ENCODE measurements at places on chromosomes 4 and X. TPM values are rescaled to one million over a fixed set of nuclear protein-coding genes. Genes with fewer than 3 reads are reported as not detected.

Gene PCDH19
- 0.02 TPM for total RNA-seq

Gene CT47C1
- not detected for total RNA-seq

Gene CHIC1
- 8.5 TPM for total RNA-seq

Gene MTMR1
- 49.1 TPM for total RNA-seq

Gene AMBN
- total RNA-seq: not detected

DNA sequence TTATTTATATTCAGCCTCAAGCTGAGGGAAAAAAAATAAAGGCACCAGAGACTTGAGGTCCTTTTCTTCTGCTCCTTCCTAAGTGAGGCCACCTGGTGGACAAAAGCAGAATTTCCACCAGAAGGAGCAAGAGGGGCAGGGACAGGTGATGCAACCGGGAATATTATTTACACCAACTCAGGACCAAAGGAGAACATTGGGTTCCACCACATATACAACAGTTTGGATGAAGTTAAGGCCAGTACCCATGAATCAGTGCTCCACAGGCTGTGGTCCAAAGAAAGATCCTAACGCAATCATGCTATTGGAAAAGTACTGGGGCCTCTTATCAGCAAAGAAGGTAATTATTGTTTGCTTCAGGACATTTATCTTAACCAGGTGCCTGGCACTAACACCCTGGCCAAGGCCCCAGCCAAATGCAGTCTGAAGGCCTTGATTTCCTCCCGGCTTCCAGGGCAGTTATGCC lies 57.4 kb downstream of the TSC22D3 start:
- DNase-seq: peak; percentile 82

DNA sequence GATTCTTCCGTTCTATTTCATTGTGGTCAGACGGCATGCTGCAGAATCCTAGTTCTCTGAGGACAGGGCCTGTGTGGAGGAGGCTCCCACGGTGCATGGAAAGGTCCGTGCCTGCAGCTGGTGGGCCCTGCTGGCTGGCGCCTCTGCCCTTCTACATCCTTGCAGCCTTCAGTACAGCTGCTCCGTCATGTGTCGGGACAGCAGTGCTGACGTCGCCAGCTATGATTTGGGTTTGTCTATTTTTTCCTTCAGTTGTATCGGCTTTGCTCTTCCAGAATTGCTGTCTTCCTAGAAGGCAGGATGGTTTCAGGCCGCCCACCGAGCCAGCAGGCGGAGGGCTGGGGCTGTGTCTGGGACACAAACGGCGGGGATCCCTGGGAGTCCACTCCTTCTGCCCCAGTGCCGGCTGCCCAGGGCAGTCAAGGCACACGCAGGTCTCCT lies 32.1 kb upstream of the CPLX1 start:
- no peak for DNase-seq

DNA sequence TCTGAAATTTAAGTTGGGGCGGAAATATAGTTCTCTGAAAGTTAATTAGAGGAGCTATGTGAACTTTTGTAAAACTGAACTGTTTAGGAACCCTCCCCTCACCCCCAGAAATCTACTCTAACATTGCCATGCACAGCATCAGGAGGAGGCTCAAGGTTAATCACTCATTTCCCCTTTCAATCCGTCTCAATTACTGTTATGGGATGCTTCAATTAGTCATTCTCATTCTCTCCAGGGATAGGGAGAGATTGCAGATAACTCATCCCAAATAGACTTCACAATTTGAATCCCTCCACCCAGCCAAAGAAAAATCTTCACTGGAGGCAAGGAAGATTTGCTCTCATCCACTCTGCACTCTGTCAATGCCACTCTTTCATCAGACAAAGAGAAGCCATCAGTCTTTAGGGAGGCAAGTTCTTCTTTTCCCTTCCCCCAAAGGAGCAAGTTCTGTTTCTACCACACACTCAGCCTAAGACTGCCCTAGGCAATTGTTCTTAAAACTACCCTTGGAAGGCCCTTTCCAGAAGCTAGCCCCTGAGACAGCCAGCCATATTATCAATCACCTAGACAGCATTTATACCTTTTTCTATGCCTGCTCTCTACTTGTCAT lies 140.4 kb downstream of the SLC10A7 start:
- no peak for DNase-seq

DNA sequence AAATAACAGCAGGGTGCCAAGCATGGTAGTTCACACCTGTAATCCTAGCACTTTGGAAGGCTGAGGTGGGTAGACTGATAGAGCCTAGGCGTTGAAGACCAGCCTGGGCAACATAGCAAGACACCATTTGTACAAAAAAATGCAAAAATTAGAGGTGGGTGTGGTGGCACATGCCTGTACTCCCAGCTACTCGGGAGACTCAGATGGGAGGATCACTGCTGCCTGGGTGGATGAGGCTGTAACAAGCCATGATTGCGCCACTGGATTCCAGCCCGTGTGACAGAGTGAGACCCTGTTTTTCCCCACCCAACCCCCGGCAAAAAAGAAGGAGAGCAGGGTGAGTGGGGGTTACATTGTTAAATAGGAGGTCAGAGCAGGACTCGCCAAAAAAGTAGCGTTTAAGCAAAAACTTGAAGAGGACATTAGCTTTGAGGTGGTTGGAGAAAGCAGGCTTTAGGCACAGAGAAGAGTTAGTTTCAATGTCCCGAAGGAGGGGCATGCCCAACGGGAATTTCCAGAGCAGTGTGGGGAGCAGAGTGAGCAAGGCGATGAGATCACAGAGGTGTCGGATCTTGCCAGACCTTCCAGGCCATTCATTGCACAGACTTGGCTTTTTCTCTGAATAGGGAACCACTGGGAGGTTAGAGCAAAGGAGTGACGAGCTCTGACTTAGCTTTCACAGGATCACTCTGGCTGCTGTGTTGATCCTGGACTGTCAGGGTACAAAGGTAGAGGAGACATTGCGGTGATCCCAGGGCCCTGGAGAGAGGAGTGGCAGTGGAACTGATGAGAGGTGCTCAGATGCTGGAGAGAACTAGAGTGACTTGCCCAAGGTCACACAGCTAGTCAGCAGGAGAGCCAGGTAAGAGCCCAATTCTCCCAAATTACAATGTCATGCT lies 70.6 kb downstream of the TRAPPC11 start:
- DNase-seq: no peak

GRCh38 chr4:77240469-77241066 lies 83.6 kb downstream of the CCNG2 start:
- peak; percentile 75 for DNase-seq

DNA sequence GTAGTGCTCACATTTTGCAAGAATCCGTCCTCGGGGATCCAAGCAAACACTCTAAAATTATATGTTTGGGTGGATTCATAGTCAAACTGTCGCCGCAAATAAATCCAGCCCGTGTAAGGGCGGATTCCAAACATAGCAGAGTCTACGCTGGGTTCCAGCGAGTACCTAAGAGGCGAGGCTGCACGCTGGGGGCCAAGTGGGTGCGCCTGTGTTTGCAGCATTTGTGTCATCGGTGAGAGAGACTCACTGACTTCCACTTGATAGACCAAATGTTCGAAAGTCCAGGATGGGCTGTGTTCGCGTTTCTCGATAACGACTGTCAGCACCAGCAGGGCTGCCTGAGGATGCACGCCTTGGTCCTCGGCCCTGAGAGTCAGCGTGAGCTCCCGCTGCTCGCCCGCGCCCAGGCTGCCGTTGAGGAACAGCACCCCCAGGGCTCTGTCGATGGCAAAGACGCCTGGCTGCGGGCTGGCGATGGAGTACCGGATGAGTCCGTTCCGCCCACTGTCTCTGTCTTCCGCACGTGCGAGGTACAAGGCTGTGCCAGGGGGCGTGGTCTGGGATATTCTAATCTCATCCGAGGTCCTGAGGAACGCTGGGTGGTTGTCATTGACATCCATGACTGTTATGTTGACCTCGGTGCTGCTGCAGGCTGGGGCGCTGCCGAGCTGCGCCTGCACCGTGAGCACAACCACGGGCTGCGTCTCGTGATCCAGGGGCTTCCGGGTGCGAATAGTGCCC lies 158.7 kb downstream of the DCHS2 start:
- DNase-seq: no peak

DNA sequence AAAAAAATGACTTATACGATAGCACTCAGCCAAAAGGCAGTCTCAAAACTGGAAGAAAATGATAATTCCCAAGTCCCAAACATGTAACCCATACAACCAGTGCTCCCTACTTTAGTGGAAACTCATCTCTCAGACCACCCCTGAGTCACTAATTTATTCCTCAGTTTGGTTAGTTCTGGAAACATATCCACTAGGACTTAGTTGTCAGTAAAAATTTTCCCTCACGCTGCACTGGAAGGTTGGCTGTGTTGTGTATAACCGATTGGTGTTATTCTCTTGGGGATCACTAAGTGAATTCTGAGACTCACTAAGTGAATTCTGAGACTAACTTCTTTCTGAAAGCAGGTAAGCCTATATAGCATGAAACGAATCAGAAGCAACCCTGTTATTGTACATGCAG lies 48.5 kb upstream of the GAB1 start:
- DNase-seq: no peak

- DNase-seq: no peak
Observed at GRCh38 chr4:5707778-5708448, 446 bp downstream of the EVC2 start.

DNA sequence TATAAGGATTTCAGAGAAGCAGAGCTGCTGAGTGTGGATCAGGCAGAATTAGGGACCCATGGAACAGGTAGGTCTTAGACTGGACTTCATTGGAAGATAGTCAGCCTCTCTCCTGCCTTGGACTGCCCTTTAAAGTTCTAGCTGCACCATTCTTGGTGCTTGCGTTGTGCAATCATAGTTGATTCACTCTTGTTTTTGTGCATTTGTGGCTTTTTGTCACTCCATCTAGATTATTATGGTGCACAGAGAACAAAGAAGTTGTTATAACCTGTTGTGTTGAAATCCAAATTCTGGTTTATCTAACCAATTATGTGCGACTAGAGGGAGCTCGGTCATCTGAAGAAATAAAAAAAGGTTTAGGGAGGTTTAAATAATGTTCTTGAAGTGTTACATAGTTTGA lies 59.3 kb downstream of the JADE1 start:
- no peak for DNase-seq

GRCh38 chrX:49147936-49148335 lies 14.6 kb upstream of the MAGIX start:
- no peak for DNase-seq

- DNase-seq: no peak
Observed at GRCh38 chrX:46715530-46715929, 43.4 kb downstream of the SLC9A7 start.

DNA sequence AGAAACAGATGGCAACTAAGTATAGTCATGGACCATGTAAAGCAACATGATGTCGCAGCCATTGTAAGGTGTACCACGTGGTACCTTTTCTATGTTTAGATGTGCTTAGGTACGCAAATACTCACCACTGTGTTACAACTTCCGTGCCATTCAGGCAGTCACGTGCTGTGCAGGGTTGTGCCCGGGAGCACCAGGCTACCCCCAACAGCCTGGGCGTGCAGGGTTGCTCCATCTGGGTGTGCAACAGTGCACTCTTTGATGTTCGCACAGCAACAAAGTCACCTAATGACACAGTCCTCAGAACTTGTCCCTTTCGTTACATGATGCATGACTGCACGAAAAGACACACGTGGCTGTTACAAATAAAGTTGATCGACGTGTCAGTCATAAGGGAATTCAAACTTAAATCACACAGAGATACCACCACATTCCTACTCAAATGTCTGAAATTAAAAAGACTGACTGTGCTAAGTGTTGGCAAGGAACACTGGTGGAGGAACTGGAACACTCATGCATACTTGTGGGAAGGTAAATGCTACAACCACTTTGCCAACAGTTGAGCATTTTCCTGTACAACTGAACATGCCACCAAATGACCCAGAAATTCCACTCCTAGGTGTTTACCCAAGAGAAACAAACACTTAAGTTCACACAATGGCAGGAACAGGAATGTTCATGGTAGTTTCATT lies 24.3 kb downstream of the CPLX1 start:
- no peak for DNase-seq

- no peak for DNase-seq
Observed at GRCh38 chr4:124018383-124019317, 622.1 kb downstream of the SPRY1 start.

GRCh38 chrX:132652871-132653270 lies 164.0 kb upstream of the MBNL3 start:
- DNase-seq: no peak

DNA sequence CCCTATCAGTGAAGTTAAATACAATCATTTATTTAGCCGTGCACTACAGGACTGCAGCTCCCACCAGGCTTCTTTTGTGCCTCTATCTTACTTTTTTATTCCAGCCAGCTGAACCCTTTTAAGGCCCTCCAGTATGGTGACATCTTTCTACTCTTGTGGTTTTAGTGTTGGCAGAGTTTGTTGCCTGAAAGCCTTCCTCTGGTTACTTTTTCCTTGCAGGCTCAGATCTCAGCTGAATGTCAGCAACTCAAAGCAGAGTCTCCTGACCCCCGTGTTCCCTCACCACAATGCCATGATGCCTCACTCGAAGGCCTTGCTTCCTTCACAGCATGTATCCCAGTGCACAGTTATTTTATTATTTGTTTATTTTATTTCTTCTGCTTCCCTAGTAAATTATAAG lies 818.9 kb upstream of the LCORL start:
- no peak for DNase-seq

GRCh38 chrX:12949927-12950656 lies 24.8 kb upstream of the TMSB4X start:
- DNase-seq: peak; percentile 75

GRCh38 chrX:39899856-39900776 lies 197.6 kb downstream of the BCOR start:
- DNase-seq: no peak

DNA sequence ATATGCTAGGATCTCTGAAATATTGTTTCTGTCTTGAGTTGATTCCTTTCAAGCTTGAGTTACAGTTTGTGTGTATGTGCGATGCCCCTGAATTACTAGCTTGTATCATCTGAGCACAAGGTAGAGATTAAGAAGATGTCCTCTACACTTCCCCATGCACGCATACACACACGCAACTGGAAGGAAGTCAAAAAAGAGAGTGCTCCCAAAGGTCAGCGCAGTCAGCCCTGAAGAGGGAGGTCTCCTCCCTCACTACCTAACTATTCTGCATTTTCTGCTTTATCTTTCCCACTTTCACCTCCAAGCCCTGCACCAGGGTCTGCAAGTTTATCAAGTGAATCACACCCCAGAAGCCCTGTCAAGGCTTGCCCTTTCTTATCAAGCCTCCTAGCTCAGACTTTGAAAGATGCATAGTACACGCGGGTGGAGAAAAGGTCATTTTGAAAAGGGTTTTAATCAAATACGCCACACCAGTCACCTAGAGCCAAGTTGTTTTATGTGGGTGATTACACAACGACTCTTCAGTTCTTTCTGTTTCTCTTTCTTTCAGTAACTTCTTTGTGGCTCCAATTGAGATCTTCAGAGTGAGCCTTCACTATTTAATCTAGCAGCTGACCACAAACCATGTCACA lies 127.7 kb downstream of the ASB9 start:
- DNase-seq: no peak

- no peak for DNase-seq
Observed at GRCh38 chr4:173855015-173855414, 325.0 kb upstream of the HAND2 start.

DNA sequence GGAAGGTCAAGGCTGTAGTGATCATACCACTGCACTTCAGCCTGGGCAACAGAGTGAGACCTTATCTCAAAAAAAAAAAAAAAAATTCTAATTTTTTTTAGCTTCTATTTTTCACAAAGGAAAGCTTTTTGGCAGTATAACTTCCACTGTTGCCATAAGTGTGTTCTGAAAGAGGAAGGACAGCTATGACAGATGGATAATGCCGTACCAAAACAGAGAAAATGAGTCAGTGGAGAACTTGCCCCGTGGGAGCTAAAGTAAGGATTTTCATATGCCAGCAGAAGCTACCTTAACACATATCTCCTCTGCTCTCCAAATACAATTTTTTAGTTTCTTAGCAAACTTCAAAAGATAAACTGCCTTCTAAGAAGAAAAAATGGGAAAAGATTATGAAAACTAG lies 43.7 kb downstream of the RPS3A start:
- DNase-seq: no peak
